ENCODE measurements at places on chromosomes 11 and 22.

DNA sequence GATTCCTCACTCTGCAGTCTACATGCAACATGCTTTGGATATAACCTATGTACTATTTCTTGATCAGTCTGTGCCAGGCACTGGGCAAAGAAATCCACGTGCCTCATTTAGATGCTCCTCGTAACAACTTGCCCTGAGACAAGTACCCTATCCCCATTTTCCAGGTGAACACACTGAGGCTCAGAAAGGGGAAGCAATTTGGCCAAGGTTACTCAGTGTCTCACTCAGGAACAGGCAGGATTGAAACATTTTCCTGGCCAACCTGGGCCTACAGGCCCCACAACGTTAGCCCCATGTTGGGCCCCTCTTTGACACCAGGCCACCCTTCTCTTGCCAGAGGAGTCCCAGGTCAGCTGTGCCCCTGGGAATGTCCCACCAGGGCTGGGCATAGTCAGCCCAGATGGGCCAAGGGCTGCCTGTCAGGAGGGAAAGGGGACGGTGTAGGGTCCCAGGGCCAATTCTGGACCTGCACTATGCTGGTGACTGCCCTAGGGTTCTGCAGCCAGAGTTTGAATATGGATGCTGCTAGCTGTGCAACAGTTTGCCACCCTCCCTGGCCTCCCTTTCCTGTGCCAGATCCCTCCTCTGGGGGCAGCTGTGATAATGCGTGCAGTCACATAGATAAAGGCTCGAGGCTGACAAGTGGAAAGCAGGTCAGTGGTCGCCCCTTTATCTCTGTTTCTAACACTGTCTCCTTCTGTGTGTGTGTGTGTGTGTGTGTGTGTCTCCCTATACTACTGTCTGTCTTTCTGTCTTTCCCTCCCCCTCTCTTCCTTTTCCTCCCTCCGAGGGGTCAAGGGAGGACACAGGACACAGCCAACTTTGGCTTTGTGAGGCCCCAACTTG is 10.4 kb upstream of the EMID1 start:
- DNase-seq = no peak

DNA sequence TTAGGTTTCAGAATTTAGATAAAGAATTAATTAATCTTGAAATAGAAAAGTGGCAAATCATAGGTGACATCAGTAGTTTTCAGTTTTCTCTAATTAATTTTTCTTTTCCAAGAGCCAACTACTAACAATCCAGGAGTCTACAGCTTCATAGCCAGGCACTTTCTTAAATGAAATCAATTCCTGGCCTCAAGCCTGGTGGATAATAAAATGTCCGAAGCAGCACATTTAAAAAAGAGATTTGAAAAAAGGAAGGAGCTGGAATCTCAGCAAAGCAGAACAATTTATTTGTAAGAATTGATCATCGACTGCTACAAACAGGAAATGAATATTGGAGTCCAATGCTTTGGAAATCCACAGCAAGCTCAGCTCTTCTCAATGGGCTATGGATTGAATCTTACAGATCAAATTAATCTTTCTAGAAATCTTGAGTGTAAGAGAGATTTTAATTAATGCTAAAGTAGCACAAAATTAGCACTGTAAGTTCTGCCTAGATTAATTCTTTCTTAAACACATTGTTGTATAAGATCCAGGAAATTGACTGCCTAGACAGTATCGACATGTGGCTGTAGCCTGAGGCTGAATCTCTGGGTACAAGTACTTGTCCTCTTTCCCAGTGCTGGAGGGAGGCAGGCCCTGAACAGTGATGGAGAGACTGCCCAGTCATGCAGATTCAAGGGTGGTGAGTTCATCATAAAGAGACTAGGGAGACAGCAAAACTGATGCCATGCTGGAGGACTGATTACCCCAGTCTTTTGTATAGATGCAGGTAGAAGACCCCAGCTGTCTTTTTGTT is 167.8 kb upstream of the POU2AF2 start:
- peak; percentile 7 for DNase-seq

GRCh38 chr11:67996622-67997474 is 7.0 kb downstream of the UNC93B1 start:
- no peak for DNase-seq

DNA sequence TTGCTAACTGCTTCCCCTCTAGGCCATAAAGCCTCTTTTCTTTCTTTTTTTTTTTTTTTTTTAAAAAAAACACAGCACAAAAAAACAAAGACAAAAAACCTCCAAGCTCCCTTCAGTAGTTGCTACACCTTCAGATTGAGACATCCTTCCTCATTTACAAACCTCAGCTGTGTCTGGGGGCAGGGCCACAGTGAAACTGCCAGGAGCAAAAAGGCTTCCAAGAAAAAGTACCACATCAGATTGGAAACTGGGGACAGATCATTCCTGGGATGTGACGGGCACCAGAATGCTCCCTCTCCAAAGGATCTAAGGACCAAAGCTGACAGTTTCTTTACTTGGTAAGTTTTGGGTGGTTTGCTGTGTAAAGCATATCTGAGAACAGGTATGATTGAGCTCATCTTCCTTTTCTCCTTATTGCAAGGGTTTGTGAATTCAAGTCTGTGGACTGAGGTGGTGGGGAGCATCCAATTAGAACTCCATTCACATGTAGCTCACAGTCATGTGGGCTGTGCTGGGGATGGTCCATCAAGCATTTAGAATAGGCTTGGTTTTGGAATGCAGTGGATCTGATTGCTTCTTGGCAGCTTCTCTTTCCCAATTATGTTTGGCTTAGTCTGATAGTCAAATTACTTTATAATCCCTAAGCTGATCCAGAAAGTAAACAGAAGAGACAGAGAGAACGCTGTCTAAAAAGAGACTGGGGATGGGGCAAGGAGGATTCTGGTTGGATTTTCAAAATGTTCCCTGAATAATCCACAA is 705 bp downstream of the BBOX1 start:
- DNase-seq = no peak

DNA sequence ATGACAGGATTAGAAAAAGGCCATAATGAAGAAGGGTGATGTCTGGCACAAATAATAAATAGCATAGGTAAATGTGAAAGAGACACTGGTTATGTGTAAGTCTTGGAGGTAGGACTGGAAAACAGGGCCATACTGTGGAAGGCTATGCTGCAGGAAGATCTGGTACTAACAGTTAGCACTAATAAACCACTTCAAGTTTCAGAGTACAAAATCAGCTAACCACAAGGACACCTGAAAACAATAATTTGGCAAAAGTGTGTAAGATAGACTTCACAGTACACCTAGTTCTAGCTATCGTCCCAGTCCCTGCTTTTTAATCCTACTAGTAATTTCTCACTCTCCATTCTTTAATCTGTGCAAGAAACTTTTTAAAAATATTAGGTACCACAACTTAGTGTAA is 44.3 kb downstream of the CWF19L2 start:
- no peak for DNase-seq

DNA sequence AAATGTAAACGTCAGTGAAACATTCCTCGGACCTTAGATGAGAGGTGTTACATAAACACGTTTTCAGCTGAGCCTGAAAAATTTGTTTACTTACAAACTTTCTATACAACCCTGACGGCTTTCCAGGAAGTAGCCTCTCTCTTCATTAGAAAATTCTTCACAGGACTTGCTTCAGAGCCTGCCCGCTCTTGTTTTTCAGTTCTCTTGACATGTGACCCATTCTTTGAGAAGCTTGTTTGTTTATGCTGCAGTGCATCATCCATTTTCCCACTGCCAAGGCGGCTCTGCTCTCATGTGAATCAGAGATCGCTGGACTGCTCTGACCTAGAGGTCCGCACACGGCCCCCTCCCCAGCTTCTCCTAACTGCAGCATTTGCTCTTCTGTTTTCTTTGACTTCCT is 47.9 kb upstream of the ARHGAP42 start:
- peak; percentile 83 for DNase-seq

GRCh38 chr11:39780131-39780530 is 1679.3 kb downstream of the LRRC4C start:
- DNase-seq = no peak

DNA sequence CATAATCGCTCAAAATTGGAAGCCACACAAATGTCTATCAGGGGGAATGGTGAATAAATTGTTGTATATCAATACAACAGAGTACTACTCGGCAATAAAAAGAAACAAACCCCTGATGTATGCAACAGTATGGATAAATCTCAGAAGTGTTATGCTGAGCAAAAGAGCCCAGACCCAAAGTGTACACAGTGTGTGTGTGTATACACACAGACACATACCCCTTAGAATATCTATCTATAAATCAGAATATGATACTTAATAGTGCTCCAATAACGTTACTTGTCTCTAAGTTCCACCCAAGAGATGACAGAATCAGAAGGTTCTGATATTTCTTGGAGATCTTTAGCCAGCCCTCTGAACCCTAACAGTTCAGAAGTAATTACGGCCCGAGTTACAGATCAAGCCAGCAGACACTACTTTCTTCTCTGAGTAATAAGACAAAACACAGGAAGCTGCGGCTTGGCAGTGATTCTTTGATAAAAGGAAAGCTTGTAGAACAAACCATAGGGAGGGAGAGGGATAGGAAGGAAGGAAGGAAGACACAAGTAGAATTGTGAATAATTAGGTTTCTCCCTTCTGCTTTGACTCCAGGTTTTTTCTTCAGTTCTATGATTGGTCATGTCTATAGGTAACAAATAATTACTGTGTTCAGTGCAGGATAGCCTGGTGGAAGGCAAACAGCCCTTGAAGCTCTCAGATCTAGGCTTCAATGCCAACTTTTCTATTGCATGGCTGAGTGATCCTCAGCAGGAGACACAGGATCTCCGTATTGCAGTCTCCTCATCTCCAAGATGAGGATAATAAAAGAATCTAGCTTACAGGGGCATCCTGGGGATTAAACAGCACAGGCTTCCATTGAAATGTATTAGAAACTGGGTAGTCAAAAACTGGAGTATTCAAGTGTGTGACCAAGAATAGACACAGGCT is 75.6 kb upstream of the TEAD1 start:
- DNase-seq = peak; percentile 59

DNA sequence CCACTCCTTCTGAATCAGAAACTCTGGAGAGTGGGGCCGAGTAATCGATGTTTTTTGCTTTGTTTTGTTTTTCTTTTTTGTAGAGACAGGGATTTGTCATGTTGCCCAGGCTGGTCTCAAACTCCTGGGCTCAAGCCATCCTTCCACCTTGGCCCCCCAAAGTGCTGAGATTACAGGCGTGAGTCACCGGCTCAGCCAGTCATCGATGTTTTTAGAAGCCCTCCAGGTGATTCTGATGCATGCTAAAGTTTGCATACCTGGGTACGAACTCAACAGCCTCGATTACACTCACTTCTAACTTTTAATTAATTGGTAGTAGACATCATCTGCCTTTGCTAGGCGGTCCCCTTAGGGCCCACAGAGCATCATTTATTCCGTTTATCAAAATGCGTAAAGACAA is 50.3 kb downstream of the C11orf71 start:
- no peak for DNase-seq

GRCh38 chr22:20979243-20979809 is 2.8 kb upstream of the LZTR1 start:
- DNase-seq = peak; percentile 67

- DNase-seq = peak; percentile 68
Measured at GRCh38 chr11:93741882-93742226, 382 bp downstream of the C11orf54 start.

GRCh38 chr22:21697880-21698279 is 32.1 kb downstream of the PPIL2 start:
- DNase-seq = peak; percentile 82

- DNase-seq = no peak
Measured at GRCh38 chr11:96620464-96621044, 230.7 kb downstream of the JRKL start.

DNA sequence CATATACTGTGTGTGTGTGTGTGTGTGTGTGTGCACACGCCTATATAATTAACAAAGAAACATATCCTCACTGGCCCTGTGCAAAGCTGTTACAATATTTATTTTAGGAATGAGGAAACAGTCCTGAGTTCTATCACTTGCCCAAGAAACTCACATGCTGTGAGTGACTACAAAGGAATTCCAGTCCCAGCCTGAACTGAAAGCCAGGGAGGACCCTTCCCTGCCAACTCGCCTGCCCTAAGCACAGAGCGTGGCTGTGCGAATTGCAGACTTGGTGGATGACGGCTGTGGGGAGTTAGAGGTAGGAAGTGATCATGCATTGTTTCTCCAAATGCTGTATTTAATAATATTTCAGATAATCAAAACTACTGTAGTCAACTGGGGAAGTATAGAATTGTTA is 26.4 kb upstream of the CD5 start:
- peak; percentile 35 for DNase-seq

GRCh38 chr22:47676685-47677084 is 914.2 kb downstream of the TBC1D22A start:
- DNase-seq = no peak

- peak; percentile 66 for DNase-seq
Measured at GRCh38 chr11:44927174-44927661, 23.5 kb downstream of the TP53I11 start.

DNA sequence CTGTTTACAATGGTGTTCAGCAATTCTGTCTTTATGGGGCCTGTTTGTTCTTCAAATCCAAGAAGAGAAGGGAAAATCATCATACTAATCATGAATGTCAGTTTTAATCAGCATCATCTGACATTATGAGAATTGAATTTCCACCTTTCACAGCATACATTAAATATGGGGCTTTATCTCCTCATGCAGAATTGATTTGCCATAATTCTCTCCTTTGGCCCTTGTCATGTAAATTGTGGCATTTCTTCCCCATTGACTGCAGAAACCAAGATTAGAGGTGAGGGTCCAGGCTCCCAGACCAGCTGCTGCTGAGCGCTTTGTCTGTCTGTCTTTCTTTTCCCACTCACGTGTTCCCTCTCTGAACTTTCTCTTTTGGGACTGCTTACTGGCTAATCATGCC is 232.1 kb upstream of the NAV2 start:
- DNase-seq = no peak

DNA sequence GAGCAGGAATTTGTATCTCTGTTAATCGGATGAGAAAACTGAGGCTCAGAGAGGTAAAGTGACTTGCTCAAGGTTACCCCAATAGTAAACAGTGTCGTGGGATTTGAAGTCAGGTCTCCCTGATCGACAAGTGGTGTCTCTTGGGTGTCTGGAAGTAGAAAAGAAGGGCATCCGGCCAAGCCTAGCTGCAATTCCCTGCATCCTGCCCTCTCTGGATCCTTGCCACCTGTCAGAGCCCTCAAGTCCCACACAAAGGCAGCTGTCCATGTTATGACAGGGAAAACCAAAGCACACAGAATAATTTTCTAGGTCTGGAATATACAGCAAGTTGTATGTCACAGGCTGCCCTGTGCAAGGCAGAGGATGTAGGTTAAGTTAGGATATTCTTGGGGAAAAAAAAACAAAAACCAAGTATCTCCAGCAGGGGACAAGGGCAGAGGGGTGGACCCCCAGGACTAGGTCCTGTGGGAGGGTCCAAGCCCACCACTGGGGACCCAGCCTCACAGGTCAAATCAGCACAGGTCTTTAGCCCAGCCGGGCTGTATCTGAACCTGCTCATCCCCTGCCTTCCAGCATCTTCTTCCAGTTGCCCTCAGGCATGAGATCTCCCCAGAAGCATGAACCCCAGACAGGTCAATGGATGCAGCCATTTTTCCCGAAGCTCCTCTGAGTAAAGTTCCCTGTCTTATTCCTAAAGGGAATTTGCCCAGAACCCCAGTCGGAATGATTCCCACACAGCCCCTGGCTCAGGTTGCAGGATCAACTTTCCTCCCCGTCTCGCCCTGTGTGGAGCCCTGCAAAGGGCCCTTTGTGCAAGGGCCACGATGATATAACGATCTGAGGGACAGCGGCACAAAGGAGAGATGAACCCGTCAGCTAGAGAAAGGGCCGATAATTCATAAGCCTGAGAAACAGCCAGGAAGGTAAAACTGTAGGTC is 15.0 kb downstream of the USH1C start:
- DNase-seq = no peak
